ENCODE measurements at places on chromosomes 11 and 22.

DNA sequence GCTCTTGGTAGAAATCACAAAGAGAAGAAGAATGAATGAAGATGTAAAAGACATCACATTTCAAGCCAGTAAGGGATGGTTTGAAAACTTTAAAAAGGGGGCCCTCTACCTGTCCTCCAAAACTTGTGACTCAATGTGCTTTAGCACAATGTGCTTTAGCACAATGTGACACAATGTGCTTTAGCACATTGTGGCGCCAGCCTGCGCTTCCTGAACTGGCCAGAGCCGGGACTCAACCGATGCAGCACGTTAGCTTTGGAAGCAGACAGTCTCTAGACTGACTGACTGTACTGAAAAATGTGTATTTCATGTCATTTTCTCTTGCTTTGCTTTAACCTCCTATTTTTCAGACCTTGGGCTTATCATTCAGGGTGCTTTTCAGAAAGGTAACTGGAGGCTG is 63.5 kb downstream of the FAM83F start:
- DNase-seq: no peak

- DNase-seq: no peak
Observed at GRCh38 chr22:27405672-27406388, 395.7 kb downstream of the MN1 start.

DNA sequence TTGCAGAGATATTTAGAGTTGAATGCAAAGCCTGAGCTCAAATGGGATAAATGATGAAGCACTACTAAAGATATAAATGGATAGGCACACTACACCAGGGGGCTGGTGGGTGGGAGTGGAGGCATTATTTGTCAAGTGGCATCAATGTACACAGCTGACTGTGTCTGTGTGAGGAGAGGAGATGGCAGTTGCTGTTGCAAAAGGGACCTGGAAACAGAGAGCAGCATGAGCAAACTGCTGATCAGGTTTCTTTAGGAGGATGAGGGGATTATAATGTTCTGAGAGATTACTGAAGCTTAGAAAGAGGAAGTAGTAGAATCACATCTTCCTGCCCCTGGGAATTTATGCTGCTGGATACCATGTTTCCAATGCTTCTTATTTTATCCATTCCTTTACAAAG is 39.4 kb upstream of the LIN7C start:
- DNase-seq: no peak

- no peak for DNase-seq
Observed at GRCh38 chr11:72684236-72684912, 10.2 kb upstream of the PDE2A start.

GRCh38 chr11:64318766-64319761 is 1.1 kb downstream of the PRDX5 start:
- DNase-seq: no peak

GRCh38 chr11:37967635-37968034 is 1369.6 kb upstream of the RAG2 start:
- DNase-seq: no peak

GRCh38 chr11:78057462-78058055 is 6.1 kb upstream of the THRSP start:
- DNase-seq: no peak

DNA sequence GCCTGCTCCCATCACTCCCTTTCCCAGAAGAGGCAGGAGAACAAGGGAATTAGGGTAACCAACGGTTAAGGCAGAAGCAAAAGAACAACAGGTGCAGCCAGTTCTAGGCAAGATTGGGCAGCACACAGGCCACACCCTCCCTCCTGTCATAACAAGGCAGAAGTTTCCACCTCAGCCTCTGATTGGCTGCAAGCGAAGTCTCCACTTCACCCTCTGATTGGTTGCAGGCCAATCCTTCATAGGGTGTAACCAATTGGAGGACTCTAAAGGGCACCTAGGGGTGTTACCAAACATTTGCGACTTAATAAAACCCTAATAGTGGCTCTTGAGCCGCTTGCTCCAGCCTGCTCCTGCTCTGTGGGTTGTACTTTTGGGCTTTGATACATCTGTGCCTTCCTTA is 153.8 kb downstream of the CACNA1I start:
- DNase-seq: no peak

DNA sequence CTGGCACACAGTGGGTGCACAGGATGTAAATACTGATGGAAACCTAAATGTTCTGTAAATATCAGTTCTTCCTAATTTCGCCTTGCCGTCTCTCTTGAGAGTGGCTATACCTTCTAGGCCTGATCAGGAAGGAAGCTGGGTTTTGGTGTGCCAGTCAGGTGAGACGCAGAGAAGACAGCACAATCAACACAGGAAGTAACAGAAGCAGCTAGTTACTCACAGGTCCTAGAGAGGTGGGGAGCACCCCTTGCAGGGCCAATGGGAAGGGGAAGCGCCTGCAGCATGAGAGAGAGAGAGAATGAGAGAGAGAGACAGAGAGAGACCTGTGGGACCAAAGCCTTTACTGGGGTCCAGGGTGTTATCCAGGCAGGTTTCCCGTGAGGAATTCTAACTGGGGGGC is 80.8 kb downstream of the FBLN1 start:
- no peak for DNase-seq

- DNase-seq: no peak
Observed at GRCh38 chr22:40008726-40009291, 14.1 kb downstream of the FAM83F start.

DNA sequence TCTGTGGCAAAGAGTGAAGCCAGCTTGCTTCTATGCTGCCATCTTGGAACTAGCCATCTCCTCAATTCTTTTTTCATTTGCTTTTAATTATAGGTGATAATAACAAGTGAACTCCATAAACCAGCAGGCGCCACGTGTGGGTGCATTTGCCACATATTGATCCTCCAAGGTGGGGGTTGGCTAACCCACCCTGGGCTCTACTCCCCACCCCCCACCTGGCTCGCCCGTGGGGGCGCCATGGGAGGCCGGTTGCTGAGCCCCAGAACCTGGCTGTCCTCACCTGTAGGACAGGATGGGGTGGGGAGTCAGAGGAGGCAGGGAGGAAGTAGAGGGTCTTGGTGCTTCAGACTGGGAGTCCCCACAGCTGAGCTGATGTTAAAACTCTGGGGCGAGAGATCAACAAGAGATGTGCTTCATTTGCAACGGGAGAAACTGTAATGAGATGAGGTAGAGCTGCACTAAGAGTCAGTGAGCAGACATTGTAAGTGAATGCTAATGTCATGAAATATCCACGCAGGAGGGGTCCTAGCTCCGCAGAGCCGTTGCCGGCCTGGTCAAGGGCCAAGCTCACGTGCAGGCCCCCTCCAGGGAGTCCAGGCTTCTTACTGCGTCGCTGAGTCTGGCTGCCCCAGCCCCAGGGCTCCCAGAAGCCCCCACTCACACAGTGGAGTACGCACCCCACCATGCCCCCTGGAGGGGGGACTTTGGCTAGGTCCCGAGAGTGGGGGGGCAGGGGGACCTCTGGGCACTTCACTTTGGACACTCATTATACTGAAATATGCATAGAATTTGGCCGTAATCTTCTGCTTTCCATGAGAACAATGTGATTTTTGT is 59.4 kb downstream of the BRD1 start:
- DNase-seq: no peak

DNA sequence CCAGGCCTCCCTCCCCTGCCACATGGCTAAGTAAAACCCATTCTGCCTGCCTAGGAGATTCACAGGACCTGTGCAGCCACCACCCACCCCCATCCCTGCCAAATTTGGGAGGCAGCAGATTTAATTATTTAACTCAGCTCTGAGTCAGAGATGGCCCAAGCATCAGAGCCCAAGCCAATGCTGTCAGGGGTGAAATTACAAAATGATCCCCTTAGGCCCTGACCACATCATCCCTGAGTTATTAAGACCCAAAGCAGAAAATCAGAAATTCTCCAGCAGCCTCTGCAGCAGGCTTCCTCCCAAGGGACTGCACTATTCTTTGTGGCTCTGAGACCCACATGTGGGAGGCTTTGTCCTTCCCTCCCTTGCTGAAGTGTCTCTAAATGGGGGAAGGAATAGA is 52.8 kb upstream of the RRAS2 start:
- no peak for DNase-seq

DNA sequence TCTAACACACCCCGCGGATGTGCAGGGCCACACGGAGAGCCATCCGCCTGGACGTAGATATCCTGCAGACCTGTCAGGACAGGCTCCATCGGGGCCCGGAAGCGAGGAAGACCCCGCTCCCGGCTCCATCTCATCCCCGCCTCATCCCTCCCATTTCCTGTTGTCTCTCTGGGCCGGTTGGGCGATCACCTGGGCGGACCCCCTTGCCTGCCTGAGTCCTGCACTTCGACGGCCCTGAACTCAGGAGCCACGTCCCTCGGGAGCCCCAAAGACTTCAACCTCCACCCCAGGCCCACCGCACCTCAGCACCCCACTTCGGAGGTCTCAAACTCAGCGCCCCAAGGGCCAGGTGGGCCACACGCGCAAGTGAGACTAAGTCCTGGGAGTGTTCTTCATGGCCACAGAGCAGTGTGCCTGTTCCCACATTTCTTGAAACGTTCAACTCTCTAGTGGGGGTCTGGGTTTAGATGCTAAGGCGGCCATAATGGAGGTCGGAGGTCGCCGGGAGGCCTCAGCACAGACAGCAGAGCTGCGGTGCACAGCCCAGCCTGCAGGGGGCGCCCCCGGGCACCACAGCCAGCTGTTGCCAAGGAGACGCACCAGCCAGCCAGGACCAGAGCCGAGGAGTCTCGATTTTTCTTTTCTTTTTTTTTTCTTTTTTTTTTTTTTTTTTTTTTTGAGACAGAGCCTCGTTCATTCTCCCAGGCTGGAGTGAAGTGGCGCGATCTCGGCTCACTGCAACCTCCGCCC is 26.0 kb upstream of the FADD start:
- DNase-seq: no peak

DNA sequence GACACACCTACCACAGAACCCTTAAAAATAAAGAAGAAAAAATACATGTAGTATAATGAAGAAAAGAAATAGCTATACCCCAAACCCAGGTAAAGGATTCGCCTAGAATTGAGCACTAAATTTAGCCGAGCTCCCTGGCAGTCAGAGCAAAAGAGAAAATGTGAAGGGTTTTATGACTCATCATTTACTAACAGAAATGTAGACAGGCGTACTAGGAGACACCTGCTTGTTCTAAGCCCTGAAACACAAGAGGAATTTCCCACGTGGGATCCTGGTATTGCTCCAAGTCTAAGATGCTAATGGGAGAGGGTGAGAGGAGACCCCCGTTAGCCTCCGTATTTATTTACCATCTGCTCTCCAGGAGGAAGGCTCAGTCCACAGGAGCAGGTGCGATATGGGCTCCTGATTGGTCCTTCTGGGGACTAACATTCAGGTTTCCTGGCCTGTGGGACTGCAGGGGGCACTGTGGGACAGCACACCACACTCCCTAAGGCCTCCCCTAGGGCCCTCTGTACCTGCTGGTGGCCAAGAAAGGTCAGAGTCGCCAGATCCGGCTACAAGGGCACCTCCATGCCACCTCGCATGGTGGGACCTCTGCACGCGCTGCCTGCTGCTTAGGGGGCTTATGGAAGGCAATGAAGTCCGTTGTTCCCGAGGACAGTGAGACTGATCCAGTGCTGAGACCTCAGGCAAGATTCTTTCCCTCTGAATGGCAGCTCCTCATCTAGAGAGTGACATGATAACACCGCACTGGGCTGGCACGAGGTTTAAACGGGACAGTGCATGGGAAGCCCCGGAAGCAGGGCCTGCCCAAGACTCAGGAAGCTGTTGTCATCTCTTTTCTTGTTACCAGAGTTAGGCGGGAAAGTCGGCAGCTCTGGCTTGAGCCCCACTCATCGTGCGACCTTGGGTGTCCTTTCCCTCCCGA is 25.8 kb downstream of the KCNC1 start:
- DNase-seq: no peak

DNA sequence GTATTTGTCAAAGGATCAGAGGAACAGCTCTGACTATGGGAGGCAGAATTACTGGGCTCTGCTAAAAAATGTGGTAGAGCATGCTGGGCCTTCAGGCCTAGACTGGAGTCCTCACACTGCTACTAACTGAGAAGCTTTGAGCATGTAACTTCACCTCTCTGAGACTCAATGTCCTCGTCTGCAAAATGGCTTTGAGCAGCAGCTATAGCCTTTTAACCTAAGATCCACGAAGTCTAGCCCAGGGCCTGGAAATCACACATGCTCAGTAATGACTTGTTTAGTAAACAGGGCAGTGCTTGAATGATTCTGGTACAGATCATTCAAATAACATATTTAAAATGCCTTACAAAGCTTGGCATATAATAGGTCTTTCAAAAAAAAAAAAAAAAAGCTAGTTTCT is 221.7 kb downstream of the NTM start:
- no peak for DNase-seq

DNA sequence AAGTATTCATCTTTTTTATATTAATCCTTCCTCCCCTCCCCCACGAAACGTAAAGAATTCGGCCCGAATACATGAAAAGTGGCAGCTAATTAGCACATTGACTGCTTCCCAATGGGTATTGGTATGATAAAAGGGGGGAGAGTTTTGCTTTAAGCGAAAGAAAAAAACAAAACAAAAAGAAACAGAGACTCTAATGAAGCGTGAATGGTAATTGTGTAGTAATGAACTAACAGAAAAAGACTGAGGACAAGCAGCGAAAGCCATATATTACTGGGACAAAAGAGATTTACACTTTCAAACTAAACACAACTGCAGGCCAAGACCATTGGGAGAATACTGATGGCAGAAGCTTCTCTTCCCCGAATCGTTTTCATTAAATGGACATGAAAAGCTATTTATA is 2.5 kb downstream of the DBX1 start:
- no peak for DNase-seq

DNA sequence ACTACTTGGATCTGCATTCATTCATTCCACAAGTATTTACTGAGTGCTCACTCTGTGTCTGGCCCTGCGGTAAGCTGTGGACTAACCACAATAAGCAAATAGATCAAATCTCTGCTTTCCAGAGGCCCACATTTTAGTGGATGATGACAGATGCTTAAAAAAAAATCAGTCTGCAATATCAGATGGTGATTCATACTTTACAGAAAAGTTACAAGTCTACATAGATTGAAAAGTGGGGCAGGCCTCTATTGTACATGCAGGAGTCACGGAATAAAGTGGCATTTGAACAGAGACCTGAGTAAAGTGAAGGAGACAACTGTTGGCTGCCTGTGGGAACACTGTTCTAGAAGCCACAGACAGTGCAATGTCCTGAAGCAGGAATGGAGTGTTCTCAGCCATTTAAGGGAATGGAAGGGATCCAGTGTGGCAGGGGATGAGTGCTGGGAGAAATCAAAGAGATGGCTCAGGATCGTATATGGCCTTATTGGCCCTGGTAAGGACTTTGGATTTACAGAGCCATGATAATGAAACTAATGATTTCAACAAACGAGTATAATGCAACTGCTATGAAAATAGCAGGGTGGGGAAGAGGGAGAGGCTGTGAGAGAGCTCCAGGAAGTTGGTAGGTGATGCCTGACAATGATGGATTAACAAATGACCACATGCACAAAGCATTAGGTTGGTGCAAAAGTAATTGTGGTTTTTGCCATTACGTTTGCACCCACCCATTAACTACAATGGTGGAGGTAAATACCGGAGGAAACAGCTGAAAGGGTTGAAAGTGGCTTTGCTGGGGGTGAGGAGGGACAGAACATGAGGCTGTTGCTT is 31.1 kb downstream of the TMEM45B start:
- DNase-seq: no peak

DNA sequence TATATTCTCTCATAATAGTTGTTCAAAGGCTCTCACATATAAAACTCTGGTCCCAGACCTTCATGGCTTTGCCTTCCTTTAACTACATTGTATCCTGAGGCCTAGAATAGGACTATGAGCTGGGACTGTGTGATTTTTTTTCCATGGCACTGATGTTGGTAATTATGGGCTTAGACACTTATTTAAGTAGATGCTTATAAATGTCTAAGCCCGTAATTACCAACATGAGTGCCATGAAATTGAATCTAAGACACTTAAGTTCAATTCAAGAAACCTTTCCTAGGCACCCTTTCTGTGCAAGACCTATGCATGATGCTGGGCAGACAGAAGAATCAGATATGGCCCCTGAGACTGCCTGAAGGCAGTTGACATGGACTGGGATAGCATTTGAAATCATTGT is 63.0 kb downstream of the P4HA3 start:
- no peak for DNase-seq

Data from left renal pelvis (tissue), 4 donors.